ENCODE measurements at places on chromosomes 11 and 22.

- DNase-seq = no peak
Measured at GRCh38 chr22:36606114-36606513, 77.1 kb upstream of the EIF3D start.

DNA sequence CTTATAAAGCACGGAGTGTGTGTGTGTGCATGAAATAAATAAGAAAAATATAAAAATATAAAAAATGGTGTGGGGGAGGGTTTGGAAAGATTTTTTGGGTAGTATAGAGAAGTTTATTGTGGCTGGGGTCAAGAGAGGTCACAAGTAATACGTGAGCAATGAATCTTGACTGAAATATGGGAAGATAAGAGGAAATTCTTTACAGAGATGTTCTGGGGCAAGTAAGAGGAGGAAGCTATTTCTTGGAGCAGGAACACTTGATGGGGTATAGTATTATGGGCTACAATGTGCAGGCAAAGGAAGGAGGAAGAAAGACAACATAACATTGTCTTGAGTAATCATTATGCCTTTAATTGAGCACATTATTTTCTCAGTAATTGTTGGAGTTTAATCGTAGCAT, 2.1 kb downstream of the HBD start:
- no peak for DNase-seq

DNA sequence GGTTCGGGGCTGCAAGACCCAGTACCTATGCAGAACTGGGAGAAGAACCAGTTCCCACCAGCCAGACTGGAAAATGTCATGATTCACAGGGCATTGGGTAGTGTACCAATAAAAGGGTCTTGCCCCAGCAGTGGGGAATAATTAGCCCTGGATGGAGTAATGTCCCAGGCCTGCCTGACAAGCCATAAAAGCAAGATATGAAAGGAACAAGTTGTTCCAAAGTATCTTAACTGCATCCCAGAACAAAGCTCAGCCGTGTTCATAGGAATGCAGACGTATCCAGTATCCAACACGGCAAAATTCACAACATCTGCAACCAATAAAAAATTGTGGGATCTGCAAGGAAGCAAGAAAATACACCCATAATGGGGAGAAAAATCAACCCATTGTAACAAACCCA, 47.9 kb downstream of the ASCL2 start:
- no peak for DNase-seq

- no peak for DNase-seq
Measured at GRCh38 chr11:111438846-111439520, 59.9 kb upstream of the POU2AF1 start.

DNA sequence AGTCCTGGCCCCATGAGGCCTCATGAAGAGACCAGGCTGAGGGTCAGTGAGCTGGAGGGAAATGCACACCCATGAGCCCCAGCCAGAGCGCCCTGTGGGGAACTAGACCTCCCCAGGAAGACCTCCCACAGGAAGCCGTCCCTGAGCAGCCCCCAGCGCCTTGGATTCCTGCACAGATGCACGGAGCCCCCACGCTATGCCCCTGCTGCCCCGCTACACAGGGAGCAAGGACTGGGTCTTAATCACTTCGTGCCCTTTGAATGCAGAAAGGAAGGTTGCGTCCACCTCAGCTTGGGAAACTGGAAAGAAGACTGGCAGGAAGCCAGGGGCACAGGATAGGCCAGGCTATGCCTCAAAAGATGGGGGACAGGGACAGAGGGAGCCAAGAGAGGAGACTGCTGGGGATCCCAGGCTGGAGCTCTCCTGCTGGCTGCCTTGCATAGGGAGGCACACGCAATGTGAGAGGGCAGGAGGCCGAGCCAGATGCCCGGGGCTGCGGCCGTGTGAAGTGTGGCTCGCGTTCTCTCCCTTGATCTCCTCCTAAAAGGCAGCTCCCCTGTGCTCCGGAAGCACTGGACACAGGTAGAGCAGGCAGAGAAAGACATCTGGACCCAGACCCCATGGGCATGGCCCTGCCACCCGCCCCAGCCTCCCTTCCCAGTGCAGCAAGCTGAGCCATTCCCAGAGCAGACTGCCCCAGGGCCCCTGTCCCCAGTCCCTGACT, 32.8 kb downstream of the MACROD1 start:
- no peak for DNase-seq

DNA sequence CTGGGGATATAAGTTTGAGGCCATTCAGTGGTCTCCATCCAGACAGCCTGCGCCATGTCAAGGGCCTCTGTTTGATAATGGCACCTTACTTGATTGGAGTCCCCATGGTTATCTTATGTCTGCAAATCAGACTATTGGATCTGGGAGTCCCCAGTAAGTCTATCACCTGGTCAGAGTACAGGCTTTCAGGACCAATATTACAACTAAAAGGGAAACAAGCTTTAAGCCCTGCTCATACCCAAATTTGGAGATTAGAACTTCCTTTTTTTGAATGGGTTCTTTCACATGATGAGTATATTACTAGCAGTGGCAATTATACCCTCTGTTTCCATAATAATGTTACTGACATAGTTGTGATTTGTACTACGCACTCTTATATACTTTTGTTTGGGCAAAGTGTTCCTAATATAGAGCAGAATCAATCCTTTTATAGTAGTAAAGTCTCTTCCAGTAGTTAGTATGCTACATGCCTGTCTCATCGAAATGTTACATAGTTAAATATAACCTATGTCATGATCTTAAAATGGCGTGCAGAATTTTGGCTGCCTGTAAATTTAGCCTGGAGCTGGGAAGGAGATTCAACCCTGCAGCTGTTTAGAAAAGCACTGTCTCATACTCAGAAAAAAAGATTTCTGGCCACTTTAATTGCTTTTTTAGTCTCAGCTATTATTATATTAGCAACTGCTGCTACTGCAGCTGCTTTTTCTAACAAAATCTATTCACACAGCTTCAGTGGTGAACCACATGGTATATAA, 4.9 kb downstream of the MS4A15 start:
- DNase-seq = no peak

DNA sequence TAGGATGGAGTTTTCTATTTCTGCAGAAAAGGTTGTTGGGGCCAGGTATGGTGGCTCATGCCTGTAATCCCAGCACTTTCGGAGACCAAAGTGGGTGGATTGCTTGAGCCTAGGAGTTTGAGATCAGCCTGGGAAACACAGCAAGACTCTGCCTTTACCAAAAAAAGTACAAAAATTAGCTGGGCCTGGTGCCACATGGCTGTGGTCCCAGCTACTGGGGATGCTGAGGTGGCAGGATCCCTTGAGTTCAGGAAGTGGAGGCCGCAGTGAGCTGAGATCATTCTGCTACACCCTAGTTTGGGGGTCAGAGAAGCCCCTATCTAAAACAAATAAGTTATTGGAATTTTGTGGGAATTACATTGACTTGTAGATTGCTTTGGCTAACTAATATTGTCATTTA, 71.7 kb downstream of the FDX1 start:
- no peak for DNase-seq

- DNase-seq = no peak
Measured at GRCh38 chr11:104370478-104370877, 206.5 kb upstream of the PDGFD start.

- no peak for DNase-seq
Measured at GRCh38 chr22:44891791-44892190, 118.0 kb downstream of the PHF21B start.

DNA sequence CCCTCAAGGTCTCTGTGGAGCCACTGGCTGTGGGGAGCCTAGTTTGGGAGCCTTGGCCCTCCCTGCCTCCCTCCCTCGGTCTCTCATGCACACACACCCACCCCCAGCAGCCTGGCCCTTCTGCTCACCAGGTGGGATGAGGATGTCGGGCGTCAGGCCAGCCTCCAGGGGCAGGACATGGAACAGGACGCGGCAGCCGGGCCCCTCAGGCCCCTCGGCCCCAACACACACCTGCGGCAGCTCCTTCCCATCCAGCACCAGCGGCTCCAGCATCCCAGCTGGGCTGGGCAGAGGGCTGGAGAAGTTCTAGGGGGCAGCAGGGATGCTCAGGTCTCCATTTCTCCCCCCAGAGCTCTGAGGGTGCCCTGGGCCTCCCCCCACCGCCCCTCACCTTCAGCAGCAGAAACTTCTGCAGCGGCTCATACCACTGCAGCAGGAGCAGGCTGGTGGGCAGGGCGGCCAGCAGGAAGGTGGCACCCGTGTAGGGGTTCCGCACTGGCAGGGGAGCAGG, 11.2 kb downstream of the MAP4K2 start:
- no peak for DNase-seq

DNA sequence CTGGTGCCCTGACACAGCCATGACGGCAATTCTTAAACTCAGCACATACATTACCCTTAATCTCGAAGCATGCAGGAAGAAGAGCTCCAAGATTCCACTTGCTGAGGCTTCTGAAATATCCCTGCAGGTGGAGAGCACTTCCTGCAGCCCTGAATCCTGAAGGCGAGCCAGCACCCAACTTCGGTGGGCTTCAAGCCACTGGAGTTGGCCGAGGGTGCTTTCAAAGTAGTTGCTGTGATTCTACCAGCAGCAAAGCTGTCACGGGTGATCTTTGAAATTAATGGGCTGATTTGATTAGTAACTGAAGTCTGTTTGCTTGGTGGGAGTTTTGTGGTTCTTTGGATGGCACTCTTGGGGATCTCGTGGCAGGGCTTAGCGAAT, 9.0 kb upstream of the FTH1 start:
- DNase-seq = no peak

- no peak for DNase-seq
Measured at GRCh38 chr11:28347371-28347770, 239.2 kb downstream of the METTL15 start.

DNA sequence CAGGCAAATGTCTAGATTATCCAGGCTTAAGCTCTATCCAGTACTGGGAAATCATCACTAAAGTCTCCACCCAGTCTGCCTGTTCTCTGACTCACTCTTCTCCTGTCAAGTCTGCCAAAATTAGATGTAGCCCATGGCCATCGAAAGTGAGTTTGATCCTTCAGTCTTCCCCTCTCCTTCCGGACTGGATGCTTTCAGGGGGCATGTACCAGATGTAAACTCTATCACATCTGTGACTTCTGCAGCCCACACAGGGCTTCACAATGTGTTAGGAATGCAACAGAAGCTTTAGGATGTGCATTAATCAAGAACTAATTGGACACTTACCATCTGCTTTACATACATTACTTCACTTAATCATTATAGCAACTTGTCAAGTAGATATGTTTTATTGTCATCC, 12.3 kb downstream of the ME3 start:
- no peak for DNase-seq

DNA sequence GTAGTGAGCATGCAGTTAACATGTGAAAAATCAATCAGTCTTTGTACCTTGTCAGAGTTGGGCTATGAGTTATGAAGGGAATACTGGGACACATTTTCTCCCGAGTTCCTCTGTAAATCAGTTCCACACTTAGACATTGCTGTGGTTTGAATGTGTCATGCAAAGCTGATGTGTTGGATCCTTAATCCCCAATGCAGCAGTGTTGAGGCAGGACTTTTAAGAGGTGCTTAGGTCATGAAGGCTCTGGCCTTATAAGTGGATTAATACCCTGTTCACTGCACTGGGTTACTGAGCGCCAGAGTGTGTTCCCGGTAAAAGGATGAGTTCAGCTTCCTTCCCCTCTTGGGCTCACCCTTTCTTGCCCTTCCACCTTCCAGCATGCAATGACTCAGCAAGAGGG, 742.1 kb upstream of the TENM4 start:
- no peak for DNase-seq

DNA sequence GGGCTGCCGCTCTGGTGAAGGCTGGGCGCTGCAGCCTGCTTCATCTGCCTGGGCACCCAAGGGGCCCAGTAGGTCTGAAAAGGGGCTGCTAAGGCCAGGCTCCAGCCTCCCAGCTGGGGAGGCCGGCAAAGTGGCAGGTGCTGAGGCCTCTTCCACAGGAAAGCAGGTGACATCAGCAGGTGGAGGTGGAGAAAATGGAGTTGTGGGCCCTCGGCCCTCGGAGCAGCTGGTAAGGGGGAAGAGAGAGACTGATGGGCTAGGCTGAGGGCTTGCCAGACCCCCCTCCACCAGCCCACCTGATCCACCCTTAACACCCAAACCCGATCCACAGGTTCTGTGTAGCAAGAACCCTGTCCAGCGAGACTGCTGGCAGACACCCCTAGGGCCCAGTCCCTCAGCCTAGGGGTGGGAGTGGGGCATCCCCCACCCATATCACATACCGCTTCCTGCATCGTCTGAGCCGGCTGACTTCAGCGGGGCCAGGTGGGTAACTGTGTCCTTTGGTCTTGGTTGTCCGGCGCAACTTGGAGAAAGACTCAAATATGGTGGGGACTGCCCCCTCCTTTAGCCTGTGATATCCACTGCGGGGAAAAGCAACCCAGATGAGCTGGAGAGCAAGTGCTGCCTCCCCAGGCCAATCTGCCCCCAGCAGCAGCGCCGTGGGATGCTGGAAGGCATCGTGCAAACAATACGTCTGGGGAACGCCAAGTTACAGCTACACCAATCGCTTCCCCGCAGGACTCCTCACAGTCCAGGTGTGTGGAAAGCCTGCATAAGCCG, 1.5 kb downstream of the THAP7 start:
- DNase-seq = no peak

Data from activated CD4-positive, alpha-beta T cell treated with anti-CD3 and anti-CD28 coated beads, Interleukin-2, amount 50 U/mL, for 16 hours (primary cell).